ENCODE measurements at places on chromosomes 4 and X.
A peak's percentile ranks its signal among the peaks of the same experiment; 100 is the strongest.

DNA sequence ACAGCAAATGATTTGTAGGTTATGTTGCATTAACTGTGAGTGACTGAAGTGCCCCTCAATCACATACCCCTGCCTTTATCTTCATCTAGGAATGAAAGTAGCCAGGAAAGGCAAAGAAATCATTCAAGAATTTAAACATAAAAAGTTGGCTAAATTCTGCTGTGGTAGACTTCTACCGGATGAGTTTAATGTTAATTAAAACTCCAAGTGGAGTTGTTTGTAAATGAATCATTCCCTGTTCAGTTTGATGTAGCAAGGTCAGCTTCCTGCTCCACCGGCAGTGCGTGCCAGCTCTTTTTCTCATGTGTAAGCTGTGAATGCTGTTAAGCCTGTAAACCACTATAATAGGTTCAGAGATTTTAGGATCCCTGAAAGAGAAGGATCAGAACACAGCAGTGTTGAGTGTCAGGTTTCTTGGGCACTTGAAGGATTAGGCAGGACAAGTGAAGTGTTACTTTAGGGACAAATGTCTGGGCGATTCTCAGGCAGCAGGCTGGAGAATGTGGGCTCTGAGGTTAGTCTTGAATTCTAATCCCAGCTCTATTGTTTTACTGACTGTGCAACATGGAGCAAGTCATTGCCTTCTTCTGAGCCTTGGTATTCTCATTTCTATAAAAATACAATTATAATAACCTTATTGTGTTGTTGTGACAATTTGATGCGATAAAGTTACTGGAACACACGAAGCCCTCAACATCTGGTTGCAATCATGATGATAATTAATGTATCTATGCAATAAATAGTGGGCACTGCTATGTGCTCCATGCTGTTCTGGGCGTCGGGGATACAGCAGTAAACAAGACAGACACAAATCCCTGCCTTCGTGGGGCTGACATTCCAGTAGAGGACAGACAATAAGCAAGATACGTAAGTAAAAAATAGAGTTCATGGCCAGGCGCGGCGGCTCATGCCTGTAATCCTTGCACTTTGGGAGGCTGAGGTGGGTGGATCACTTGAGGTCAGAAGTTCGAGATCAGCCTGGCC is 112.0 kb downstream of the SHROOM3 start:
- DNase-seq, result no peak

DNA sequence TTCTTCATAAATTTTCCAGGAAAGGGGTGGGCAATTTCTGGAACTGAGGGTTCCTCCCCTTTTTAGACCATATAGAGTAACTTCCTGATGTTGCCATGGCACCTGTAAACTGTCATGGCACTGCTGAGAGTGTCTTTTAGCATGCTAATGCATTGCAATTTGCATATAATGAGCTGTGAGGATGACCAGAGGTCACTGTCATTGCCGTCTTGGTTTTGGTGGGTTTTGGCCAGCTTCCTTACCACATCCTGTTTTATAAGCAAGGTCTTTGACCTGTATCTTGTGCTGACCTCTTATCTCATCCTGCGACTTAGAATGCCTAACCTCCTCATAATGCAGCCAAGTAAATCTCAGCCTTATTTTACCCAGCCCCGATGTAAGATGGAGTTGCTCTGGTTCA is 577.8 kb downstream of the NLGN4X start:
- no peak for DNase-seq

- DNase-seq, result no peak
Observed at GRCh38 chr4:172996571-172997216, 171.9 kb upstream of the GALNT7 start.

DNA sequence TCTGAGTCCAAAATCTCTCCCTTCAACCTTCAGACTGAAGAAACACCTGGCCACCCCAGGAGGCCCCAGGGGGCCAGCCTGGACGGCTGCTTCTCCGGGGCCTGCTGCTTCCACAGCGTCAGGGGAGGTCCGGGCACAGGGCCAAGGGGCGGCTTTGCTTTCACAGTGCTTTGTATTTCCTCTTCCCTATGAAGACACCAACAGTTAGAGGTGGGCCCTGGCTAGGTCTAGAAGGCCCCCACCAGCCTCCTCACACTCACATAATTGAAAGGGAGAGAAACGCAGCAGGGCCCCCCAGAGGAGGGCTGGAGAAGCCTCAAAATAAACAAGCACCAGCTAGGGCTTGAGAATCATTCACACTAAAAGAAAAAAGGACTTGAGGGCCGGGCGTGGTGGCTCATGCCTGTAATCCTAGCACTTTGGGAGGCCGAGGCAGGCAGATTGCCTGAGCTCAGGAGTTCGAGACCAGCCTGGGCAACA is 17.8 kb downstream of the SCD5 start:
- peak; percentile 77 for DNase-seq

GRCh38 chr4:173696551-173696950 is 166.5 kb upstream of the HAND2 start:
- DNase-seq, result no peak
